Activated T-helper 1 cell treated with anti-CD3 and anti-CD28 coated beads, Interleukin-2, amount 50 U/mL, for 16 hours (primary cell): ENCODE measurements at places on chromosomes 16 and 17.

- no peak for DNase-seq
Observed at GRCh38 chr16:19123535-19124178, 9.9 kb downstream of the ITPRIPL2 start.

DNA sequence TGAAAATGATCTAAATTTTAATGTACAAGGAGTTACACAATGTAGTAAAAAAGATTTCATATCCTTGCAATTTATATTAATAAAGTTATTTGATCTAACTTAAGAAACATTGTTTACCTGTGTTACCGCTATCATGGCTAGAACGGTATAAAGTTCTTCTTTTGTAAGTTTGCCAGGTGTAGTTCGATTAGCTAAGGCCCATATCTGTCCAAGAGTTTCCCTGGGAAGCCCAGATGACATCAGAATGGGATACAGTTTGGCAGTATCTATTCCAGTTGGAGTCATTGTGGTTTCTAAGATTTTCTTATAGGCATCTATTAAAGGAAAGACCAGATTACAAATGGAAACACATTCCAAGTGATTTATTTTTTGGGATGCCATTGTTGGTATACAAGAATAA, 37.5 kb downstream of the SYNRG start:
- no peak for DNase-seq

DNA sequence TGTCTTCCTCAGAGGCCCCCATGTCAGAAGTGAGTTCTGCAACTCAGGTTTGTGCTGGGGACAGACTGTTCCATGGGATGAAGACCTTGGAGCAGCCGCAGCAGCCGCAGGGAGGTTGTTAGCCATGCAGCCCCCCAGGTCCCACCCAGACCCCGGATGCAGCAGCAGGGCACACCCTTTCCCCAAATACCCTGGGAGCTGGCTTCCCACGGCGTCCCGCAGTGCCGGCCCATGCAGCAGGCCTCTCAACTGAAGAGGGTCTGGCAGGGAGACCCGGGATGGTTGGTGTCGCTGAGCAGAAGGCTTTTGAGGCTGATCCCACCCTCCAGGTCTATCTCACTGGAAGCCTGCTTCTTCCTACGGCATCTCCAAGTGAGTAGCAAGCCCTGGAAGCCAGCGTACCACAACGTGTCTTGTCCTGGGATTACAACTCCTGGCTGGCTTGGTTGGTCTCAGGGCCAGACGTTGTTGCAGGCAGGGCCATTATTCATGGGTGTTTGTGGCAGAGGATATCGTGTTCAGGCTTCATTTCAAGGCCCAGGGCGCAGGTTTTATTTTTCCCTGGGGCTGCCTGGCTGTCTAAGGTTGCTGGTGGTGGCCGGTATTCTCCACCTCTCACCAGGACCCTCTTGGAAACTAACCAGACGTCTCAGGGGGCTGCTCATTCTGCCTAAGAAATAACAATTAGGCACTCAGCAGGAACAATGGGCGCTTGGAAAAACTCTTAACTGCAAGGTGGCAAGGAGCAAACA, 223.2 kb downstream of the C16orf95 start:
- no peak for DNase-seq

DNA sequence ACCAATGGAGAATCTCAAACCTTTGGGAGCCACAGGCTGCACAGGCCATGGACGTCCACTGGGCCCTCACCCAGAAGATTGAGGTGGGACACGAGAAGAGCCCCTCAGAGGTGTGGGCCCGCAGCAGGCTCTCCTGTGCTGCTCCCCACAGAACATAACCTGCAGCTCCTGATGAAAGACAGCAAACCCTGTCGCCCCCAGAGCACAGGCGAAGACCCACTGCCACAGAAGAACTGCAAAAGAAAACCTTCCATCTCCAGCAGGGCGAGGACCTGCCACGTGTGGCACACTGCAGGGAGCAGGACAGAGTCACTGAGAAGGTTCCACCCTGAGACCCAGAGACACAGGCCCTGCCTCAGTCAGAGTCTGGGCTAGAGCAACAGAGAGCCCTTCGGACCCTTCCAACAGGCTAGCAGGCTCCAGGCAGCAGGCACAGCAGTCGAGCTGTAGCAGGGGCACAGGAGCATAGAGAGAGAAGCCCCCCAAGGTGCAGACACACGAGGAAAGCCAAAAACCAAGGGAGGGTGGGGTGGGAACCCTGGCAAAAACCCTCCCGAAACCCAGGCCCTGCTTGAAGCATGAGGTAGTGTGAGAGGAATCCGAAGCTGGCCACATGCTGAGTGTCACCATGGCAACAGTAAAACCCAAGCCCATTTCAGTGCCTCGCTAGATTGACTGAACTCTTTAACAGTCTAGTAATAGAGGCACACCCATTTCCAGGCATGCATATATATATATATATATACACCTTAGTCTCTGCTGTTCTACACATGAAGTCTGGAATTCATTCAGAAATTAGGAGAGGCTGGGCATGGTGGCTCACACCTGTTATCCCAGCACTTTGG, 60.0 kb upstream of the CHMP6 start:
- no peak for DNase-seq

DNA sequence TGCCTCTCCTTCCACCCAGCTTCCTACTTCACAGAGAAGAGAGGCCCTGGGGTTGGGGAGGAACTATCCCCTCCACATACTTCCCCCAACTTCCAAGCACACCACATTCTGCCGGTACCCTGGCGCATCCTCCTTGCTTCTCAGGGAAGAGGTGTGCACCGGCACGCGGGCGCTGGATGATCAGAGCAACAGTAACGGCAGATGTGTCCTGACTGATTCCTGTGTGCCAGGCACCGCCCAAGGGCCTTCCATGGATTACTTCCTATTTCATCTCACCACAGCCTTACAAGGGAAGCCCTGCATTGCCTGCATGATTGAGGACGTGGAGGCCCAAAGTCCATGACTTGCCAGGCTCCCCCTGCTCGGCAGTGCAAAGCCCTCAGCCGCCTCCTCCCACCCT, 21.1 kb upstream of the MLKL start:
- no peak for DNase-seq
